ENCODE measurements at places on chromosomes 2 and 18. TPM values are rescaled to one million over a fixed set of nuclear protein-coding genes. Genes with fewer than 3 reads are reported as not detected.

DNA sequence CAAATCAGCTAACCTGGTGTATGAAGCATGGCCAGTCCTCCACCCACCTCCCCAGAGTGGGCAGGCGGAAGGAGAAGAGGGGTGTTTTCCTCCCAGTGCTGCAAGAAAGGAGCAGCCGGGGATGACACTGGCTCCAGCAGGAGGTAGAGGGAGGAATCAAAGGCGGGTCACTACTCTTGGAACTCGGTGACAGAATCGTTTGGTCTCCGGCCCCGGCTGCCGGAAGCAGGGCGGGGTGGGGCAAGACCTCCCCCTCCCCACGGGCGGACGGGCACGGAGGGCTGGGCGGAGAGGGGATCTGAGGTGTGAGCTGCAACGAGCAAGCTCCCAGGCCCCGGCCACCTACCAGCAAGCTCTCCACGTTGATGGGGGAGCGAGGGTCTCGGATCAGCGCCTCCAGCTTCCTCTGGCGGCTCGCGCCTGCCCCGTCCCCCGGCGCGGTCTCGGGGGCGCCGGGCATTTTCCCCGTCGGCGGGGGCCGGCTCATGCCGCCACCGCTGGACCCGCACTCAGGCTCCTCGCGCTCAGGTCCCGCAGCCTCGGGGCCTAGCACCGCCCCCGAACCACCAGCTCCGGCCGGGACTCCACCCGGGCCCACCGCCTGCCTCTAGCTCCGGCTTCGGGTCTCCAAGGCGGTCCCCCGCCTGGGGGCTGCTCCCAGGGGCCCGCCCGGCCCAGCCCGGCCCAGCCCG is 640 bp downstream of the ROCK2 start:
- peaks cover 23% of the 10 kb centered on the region for H3K4me1 ChIP-seq
- no peaks in the 10 kb centered on the region for H3K36me3 ChIP-seq
- no peaks in the 10 kb centered on the region for H3K27me3 ChIP-seq

The CRYGC gene
- not detected for polyA plus RNA-seq

The NYAP2 gene
- not detected for polyA plus RNA-seq

DNA sequence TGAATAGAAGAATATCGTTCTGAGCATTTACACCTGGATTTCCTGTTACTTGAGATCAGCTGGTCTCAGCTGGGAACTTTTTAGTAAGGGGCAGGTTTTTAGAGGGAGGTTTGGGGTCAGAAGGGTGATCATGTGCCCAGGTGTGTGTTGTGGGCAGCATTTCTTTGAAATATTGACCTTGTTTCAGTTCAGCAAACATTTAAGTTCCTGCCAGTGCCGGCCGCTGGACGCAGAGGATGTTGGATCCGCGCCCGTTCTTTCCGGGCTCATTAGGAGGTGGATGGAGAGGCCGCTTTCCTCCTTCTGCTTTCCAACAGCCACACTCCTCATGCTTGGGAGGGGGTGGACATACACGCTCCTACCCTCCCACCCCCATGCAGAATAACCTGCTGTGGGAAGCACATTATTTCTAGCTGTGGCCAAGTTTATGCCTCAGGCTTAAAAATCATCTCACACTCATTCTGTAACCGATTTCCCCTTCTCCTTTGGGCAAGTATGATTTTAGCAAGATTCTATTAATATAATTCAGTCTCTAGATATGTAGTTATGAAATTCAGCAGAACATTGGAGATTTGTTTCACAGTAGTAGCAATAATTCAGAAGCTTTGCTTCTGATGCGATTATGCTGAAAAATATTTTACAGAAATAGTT is 131.4 kb downstream of the ZNF236 start:
- no peaks in the 10 kb centered on the region for H3K27me3 ChIP-seq
- H3K27ac ChIP-seq, result no peak overlapping the region
- no peaks in the 10 kb centered on the region for H3K4me1 ChIP-seq
- H3K4me3 ChIP-seq, result no peak overlapping the region

The KCMF1 gene
- 28.5 TPM for polyA plus RNA-seq

GRCh38 chr2:216003876-216004696 is 9.3 kb downstream of the MREG start:
- no peak overlapping the region for H3K27ac ChIP-seq
- H3K27me3 ChIP-seq, result no peaks in the 10 kb centered on the region
- H3K36me3 ChIP-seq, result no peaks in the 10 kb centered on the region
- DNase-seq, result no peak

GRCh38 chr2:233079953-233080835 is 20.1 kb downstream of the INPP5D start:
- H3K4me3 ChIP-seq, result no peak overlapping the region
- DNase-seq, result peak; percentile 38
- peaks cover 92% of the 10 kb centered on the region for H3K4me1 ChIP-seq
- peaks cover 38% of the 10 kb centered on the region for H3K36me3 ChIP-seq
- H3K27ac ChIP-seq, result peak overlapping the region; percentile 95

- H3K36me3 ChIP-seq, result no peaks in the 10 kb centered on the region
- no peak overlapping the region for H3K4me3 ChIP-seq
- H3K27ac ChIP-seq, result no peak overlapping the region
- H3K27me3 ChIP-seq, result no peaks in the 10 kb centered on the region
- no peaks in the 10 kb centered on the region for H3K4me1 ChIP-seq
These were observed 1.8 kb upstream of the CPO start for GRCh38 chr2:206937555-206937954.

- no peaks in the 10 kb centered on the region for H3K36me3 ChIP-seq
- no peaks in the 10 kb centered on the region for H3K27me3 ChIP-seq
- no peak overlapping the region for H3K4me3 ChIP-seq
- H3K27ac ChIP-seq, result peak overlapping the region; percentile 77
- H3K4me1 ChIP-seq, result peaks cover 80% of the 10 kb centered on the region
These were observed 92.5 kb upstream of the CXCR4 start for GRCh38 chr2:136210455-136210805.

The AMER3 gene
- not detected for polyA plus RNA-seq

- no peaks in the 10 kb centered on the region for H3K4me1 ChIP-seq
- no peak overlapping the region for H3K27ac ChIP-seq
- no peaks in the 10 kb centered on the region for H3K36me3 ChIP-seq
- no peaks in the 10 kb centered on the region for H3K27me3 ChIP-seq
These were observed 35.3 kb downstream of the NCKAP5 start for GRCh38 chr2:133532919-133533318.

GRCh38 chr2:47655563-47655880 is 127.4 kb upstream of the MSH6 start:
- no peaks in the 10 kb centered on the region for H3K36me3 ChIP-seq
- no peaks in the 10 kb centered on the region for H3K4me1 ChIP-seq
- H3K27ac ChIP-seq, result no peak overlapping the region
- DNase-seq, result no peak
- H3K27me3 ChIP-seq, result no peaks in the 10 kb centered on the region
- H3K4me3 ChIP-seq, result no peak overlapping the region

- H3K36me3 ChIP-seq, result no peaks in the 10 kb centered on the region
- H3K4me1 ChIP-seq, result no peaks in the 10 kb centered on the region
- H3K27me3 ChIP-seq, result no peaks in the 10 kb centered on the region
- H3K4me3 ChIP-seq, result no peak overlapping the region
These were observed 44.6 kb upstream of the RAPH1 start for GRCh38 chr2:203579730-203580129.

All from CD14-positive monocyte (primary cell).